Stimulated activated CD8-positive, alpha-beta memory T cell treated with anti-CD3 and anti-CD28 coated beads, Interleukin-7, amount 100 ng/mL, for 4 hours (primary cell): ENCODE measurements at places on chromosomes 3 and 15.

GRCh38 chr3:17136136-17136721 lies 251.5 kb downstream of the PLCL2 start:
- no peak for DNase-seq

GRCh38 chr3:49453621-49454020 lies 16.4 kb upstream of the DAG1 start:
- no peak for DNase-seq

- DNase-seq, result no peak
Observed at GRCh38 chr3:73926360-73927202, 301.8 kb upstream of the PDZRN3 start.

DNA sequence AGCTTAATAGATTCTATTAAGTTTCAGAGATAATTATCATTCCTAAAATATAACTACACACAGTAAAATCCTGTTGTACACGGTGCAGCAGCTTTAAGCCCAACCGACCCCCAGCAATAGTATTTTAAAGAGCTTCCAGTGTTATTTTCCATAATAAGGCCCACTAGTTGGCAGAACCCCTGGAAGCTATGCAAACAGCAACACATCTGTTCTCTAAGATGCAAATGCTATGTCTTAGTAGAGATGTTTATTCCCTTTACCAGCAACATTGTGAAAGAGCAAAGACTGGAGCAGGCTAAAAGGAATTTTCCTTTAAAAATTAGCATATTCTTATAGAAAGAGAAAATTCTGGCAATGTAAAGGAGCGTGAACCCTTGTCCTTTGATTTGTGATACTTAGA lies 819.7 kb upstream of the ALCAM start:
- no peak for DNase-seq

DNA sequence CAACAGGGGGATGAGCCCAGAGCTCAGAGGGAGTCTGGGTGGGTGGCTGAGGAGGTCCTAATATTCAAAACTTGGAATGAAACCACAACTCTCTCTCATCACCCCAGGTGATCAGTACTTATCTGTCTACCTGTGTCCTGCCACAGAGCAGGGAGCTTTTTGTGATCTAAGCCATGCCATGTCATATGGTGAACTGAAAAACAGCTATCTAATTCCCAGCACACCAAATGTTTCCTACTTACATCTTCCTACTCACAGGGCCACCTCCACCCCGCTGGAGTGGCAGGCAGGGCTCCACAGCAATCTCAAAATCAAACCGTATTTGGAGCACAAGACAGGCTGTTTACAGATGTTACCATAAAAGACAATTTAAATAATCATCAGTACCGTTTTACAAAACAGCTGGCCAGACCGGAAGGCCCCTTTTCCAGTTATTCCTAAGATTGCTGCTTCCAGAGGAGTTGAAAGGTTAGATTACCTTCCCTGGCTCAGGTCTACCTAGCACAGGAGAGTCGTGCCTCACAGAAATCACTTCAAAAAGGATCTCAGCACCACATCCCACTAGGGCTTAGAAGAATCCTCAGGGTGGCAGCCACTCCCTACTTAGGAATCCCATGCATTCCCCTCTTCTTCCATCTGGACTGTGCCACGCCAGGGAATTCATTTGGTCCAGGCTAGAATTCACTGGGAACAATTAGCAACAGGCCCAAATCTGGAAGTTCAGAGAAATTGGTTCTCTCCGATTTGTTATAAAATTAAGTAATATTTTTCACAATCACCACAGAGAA lies 226.6 kb upstream of the IL12A start:
- DNase-seq, result no peak

GRCh38 chr15:59738676-59739075 lies 49.6 kb upstream of the BNIP2 start:
- no peak for DNase-seq

DNA sequence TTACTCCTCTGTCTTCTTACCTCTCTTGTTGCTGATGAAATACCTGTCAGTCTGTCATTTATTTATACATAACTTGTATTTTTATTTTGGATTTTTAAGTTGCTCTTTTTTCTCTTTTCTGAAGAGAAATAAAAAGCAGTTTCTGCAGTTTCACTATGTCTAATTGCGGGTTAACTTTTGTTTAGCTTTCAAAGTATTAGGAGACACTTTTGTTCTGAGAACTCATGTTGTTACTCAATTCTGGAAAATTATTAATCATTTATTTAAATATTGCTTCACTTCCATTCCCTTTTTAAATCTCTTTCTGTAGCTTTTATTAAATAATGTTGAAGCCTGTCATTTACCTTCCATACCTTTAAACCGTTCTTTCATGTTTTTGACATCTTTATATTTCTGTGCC lies 29.2 kb downstream of the MYLK start:
- no peak for DNase-seq

GRCh38 chr3:66453651-66454463 lies 47.0 kb downstream of the LRIG1 start:
- DNase-seq, result no peak

GRCh38 chr3:15403495-15403894 lies 23.8 kb downstream of the METTL6 start:
- no peak for DNase-seq

DNA sequence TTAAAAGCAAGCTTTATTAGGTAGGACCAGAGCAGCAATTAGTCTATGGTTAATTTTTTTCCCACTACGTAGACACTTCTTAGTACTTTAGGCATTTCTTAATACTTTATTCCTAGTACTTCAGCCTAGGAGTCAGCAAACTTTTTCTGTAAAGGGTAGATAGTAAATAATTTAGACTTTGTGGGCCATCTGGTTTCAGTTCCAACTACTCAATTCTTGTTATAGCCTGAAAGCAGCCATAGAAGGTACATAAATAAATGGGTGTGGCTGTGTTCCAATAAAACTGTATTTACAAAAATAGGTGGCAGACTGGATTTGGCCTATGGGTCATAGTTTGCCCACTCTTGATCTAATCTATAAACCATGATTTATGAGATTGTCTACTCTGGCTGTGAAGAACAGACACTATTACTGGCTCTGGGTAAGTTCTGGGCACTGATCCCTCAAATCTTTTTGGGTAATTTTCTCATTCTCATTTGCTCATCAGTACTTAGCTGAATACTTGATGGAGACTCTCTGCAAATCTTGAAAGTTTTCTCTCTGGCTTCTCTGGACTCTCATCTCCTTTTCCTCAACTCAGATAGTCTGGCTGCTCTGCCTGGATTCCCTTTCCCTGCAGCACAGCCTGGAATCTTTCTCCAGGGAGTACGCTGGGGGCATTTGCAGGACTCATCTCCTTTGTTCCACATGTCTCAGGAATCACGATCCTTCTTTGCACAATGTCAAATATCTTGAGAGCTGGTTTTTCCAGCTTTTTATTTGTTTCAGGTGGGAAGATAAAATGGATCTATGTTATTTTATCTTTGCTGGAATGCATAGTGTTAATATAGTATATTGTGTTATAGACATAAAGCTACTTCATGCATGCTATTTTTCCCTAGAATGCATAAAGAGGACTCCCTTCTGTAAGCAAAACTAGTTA lies 524.8 kb upstream of the TBL1XR1 start:
- no peak for DNase-seq

GRCh38 chr15:74200871-74201419 lies 1.6 kb downstream of the STRA6 start:
- no peak for DNase-seq

GRCh38 chr3:49602877-49603411 lies 48.7 kb downstream of the BSN start:
- DNase-seq, result peak; percentile 50

DNA sequence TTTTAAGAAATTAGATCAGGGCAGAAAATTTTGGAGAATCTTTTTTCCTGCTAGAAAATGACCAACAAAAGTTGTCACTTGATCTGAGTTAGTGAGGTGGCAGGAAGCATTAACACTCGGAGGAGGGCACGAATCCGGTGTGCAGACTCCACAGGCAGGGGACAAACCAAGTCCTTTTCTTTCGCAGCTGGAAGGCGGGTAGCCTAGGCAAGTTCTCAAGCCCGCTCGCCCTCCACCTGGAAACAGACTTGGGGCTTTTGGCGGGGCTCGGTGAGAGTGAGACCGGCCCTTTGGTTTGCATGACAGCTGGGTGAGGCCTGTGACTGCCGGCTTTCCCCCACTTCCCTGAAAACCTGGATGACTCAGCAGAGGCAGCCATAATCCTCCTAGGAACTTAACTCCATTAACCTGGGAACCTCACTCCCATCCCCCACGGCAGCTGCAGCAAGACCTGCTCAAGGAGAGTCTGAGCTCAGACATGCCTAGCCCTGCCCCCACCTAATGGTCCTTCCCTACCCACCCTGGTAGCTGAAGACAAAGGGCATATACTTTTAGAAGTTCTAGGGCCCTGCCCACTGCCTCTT lies 134.8 kb downstream of the MFSD1 start:
- no peak for DNase-seq

DNA sequence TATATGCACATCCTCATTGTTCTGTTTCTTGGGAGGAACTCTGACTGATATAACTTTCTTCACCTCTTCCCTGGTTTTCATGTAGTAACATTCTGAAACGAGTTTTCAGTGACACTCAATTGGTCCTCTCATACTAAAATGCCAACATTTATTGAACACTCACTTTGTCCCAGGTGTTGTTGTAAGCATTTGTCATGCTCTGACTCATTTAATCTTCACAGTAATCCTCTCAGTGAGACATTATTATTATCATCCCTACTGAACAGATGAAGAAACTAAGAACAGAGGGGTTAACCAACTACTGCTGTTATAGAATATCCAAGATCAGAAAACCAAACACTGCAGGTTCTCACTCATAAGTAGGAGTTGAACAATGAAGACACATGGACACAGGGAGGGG lies 94.1 kb upstream of the MRPL3 start:
- no peak for DNase-seq

DNA sequence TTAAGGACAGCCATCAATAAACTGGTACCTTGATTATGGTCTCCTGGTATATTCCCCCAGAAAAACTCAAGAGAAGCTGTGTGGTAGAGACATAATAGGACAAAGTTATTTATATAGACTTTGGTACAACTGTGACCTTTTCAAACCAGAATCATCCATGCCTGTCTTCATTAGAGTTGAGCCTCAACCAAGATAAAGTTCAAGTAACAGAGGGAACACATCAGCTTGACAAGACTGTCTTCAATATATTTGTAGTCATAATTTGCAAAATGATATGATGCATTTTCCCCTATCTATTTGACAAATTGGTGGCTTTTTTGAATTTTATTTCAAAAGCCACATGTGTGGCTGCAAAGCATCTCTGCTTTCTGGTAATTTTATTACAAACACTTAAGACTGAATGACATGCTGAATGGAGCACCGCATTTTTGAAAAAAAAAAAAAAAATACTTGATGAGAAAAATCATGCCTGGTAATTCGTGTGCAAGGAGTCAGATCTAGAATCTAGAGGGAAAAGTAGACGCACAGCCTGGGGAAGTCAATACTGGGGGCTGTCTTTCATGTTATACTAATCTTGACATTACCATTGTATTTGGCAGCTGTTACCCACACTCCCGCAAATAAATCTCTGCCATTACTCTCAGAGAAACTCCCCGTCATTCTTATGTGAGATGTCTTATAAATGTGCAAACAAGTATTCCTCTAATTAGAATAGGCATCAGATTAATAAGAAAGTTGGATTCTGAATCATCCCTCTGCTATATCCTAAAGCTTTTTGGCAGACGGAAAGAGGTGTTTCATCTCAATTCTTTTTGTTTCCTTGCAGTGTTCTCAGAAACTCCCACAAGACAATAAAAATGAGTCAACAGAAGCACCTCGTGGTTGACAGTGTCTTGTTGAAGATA lies 554.8 kb upstream of the CBLB start:
- no peak for DNase-seq

GRCh38 chr15:48823237-48823636 lies 12.4 kb upstream of the CEP152 start:
- DNase-seq, result no peak

DNA sequence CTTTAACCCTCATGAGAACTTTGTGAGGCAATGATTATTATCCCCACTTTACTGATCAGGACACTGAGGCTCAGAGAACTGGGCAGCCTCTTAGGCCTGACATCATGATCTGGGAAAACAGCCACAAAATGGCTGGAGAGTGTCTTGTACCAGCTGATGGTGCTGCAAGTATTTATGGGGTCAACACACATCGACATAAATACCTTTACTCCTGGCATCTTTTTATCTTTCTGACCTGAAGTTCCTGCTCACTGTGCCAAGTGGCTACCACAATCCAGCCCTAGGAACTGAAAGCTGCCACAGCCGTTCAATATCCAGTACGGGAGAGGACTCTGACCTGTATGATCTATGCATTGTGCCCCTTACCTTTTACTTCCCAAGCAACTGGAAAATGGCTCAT lies 29.2 kb upstream of the MUC13 start:
- no peak for DNase-seq

GRCh38 chr3:183360971-183361624 lies 67.3 kb downstream of the MCF2L2 start:
- DNase-seq, result no peak

DNA sequence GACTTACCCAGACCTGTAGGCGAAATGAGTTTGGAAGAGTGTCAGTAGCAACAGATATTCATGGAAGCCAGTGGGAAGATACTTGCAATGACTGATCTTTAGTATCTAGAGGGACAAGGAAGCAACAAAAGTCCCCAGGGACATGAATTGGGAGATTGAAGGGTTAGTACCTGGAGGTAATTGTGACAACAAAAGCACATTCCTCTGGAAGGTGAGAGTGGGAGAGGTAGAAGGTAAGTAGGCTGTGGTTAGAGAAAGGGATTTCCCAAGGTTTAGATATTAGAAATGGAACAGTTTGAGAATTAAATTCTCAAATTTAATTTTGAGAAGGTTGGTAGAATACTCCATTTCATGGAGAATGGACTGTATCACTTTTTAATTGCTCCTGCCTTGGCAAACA lies 191.4 kb downstream of the AKAP13 start:
- DNase-seq, result no peak

DNA sequence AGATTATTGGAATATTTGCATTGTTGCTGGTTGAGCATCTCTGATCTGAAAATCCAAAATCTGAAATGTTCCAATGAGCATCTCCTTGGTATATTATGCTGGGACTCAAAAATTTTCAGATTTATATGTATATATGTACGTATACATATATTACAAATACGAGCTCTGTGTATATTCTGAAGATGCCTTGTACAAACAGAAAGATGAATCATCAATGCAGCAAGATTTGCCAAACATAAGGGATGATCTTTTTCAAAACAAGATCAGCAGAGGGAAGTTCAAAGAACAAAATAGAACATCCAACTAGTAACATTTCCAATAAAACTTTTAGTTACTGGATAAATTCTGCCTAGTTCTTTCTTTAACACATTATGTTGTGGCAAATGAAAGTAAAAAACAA lies 42.5 kb downstream of the HERC1 start:
- no peak for DNase-seq

- no peak for DNase-seq
Observed at GRCh38 chr3:73868688-73869315, 244.1 kb upstream of the PDZRN3 start.

DNA sequence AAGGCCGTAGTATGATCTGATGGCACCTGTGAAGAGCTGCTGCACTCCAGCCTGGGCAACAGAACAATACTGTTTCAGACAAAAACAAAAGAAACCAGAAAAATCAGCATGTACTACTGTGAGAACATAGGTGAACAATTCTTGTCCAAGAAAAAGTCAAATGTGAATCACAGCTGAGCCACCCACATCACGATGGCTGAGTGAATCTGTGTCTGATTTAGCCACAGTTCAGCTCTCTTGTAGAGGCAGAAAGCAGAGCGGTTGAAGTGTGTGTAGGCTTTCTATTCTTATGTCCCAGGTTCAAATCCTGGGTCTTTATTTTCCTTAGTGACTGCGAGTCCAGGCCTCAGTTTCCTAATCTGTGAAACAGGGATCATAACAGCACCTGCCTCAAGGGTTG lies 4.4 kb upstream of the FURIN start:
- DNase-seq, result no peak

- no peak for DNase-seq
Observed at GRCh38 chr3:73228959-73229358, 167.5 kb downstream of the EBLN2 start.
